Activated CD4-positive, alpha-beta T cell treated with anti-CD3 and anti-CD28 coated beads, Interleukin-2, Interleukin-4, amounts not matched to agents 100 ng/mL and 50 ng/mL, durations not matched to agents 16 hours and 8 hours (primary cell): ENCODE measurements at places on chromosomes 6 and 20.

DNA sequence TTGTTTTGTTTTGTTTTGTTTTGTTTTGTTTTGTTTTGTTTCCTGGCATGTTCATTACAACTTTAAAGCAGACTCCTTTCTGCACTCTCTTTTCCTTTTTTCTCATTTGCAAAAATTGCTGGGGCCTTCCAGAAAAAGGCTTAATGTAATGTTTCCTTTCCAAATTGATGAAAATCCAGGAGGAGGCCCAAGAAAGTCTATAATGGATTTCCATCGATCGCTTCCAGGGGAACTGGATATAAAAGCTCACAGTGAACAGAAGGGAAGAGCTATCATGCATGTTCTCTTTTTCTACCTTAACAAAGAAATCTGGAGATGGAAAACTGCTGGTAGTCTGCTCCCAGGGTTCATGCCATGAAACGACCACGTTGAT is 28.7 kb downstream of the ISM1 start:
- DNase-seq, result no peak

DNA sequence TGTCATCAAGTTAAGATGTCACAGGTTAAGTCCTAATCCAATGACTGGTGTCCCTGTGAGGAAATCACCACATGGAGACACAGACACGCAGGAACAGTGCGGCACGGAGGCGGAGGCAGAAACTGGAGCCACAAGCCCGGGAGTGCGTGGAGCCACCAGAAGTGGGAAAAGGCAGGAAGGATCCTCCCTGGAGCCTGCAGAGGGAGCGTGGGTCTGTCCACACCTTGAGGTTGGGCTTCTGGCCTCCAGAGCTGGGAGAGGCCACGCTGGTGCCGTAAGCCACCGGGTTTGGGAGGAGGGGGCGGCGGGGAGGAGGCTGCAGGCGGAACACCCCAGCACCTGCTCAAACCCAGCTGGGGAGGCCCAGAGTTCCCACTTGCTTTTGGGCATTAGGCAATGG is 3.8 kb downstream of the CABLES2 start:
- DNase-seq, result no peak

GRCh38 chr6:140108167-140108566 is 733.7 kb upstream of the CITED2 start:
- no peak for DNase-seq

DNA sequence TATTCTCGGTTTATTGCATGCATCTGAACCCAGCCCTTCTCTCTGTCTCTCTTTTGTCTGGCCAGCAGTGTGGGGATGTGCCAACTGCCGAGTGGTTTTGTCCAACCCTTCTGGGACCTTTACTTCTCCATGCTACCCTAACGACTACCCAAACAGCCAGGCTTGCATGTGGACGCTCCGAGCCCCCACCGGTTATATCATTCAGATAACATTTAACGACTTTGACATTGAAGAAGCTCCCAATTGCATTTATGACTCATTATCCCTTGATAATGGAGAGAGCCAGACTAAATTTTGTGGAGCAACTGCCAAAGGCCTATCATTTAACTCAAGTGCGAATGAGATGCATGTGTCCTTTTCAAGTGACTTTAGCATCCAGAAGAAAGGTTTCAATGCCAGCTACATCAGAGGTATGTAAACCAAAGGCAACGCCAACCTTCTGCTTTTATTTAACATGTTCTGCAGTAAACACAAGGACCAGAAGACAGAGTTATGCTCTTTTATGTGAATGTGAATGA is 65.8 kb downstream of the ADGRG6 start:
- no peak for DNase-seq

- DNase-seq, result peak; percentile 60
These were observed 7.1 kb downstream of the MAP3K5 start for GRCh38 chr6:136784910-136785746.
